Mucosa of descending colon (tissue), 3 donors: ENCODE measurements at places on chromosomes 16 and 17. TPM values are rescaled to one million over a fixed set of nuclear protein-coding genes. Genes with fewer than 3 reads are reported as not detected.

- no peak for DNase-seq
Observed at GRCh38 chr17:68148936-68149335, 98.9 kb upstream of the AMZ2 start.

DNA sequence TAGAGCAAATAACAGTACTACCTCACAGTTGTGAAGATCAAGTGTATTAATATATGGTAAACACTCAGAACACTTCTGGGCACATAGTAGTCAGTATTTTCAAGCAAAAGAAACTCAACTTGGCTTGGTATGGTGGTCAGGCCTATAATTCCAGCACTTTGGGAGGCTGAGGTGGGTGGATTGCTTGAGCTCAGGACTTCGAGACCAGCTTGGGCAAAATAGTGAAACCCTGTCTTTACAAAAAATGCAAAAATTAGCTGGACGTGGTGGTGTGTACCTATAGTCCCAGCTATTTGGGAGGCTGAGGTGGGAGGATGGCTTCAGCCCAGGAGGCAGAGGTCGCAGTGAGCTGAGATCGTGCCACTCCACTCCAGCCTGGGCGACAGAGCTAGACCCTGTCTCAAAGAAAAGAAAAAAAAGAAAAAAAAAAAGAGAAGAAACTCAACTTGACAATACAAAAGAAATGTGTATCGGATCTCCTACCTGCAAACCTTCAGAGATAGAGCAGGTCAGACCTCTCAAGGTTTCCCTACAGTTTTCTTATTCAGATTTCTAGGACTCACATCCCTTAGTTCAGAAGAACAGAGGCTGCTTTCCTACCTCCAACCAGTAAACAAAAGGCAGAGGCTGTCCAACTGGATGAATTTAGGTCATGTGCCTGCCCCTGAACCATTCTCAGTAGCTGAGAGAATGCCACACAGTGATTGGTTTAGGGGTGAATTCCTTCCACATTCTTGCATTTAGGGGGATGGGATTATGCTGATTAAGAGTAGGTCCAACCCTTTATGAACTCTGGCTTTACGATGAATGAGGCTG lies 1.7 kb upstream of the KPNA2 start:
- DNase-seq = no peak

DNA sequence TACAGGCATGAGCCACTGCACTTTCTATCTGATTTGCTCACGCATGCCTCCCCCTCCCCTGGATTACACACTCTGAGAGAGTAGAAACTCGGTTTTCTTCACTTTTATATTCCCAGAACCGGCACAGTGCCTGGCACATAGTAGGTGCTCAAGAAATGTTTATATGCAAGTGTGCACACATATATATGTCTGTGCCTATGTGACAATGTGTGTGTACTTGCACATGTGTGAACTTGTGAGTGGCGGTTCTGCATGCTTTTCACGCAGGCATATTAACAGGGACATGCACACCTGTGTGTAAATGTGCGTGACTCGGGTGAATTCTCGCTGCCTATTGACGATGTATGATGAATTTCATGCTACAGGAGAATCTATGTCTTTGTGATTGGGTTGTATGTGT lies 22.1 kb upstream of the IL21R start:
- no peak for DNase-seq

Gene KRTAP16-1
- total RNA-seq = not detected

Gene GPRC5C
- total RNA-seq = 62.2 TPM

DNA sequence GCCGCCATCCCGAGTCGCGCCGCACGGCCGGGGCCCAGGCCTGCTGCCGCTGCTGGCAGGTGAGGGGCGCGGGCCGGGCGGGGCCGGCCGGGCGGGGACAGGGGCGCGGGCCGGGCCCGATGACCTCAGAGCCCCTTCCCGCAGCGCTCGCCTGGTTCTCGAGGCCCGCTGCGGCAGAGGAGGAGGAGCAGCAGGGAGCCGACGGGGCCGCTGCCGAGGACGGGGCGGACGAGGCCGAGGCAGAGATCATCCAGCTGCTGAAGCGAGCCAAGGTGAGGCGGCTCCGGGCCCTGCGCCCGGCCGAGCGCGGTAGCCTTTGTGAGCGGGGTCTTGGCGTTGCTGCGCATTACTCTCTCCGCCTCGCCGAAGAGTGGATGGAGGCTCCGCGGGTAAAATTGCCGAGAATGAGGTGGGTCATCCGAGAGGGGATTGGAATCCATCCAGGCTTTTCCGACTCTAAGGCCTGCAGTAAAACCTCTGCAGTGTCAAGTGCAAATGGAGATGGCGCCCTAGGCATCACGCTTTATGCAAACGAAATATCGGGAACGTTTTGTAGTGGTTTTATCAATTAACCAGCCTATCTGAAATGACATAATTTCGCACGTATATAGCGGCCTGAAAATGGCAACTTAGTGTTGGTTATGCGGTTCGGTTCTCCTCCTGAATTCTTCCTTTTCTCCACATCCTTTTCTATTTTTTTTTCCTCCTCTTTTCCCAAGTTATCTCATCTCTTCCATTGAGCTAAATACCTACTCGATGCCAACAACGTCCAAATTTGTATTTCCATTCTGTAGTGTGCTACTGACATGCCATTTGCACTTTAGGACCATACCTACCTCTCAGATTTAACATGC lies 577 bp downstream of the TTC19 start:
- DNase-seq = peak; percentile 45

DNA sequence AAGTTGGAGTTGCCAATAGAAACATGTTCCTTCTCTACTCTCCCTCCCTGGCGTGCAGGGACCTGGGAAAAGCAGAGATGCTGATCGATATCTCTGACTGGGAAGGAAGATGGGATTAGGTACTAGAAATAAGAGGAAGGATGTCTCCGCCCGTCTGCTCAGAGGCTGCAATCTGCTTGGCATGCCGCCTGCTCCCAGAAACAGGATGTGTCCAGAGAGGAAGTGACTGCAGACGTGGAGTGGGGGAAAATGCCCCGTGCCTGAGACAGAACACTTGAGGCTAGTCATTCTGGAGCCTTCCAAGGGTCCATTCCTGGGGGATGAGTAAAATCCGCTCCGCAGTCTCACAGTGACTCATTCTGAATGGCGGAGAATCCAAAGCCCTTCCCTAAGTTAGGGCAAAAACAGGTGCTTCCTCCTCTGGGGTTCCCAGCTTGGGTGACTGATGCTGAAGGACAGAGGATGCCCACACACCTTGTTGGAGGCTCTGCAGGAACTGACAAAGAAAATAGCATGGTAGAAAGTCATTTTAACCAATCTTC lies 45.0 kb upstream of the SMURF2 start:
- DNase-seq = peak; percentile 92

GRCh38 chr17:58302919-58303585 lies 22.3 kb upstream of the MPO start:
- no peak for DNase-seq

Gene SLC35G6
- not detected for total RNA-seq

Gene TNFSF13
- total RNA-seq = 41.0 TPM

Gene MSLN
- 4.7 TPM for total RNA-seq

DNA sequence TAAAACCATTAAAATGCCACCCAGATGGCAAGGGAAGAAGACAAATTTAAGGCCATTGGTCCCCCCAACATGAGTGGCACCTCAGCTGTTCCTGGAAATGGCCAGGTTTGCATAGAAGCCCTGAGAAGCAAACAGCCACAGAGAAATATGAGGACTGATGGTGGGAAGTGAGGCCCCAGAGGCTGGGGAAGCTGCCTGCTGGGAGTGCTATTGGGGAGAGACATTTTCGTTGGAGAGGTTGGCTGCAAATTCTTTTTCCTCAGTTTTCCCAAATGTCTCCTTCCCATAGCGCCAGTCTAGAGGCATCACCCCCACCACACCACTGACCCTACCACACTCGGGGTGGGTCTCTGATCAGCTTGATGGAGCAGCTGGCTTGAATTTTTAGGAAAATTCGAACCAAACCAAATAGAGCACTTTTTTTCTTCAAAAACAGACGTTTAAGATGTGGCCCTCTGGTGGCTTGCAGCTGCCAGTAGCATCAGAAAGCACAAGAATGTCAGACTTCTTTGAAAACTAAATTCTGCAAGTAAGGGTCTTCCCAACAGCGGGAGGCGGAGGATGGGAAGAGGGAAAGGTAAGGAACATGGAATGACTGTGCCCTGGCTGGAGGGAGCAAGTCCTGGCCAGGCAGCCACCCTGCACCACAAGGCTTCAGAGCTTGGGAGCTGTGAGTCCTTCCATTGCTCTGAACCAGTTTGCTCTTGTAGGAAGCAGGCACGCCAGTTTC lies 13.2 kb upstream of the SLC12A3 start:
- peak; percentile 4 for DNase-seq

GRCh38 chr16:47136099-47136842 lies 7.5 kb downstream of the NETO2 start:
- DNase-seq = peak; percentile 39

Gene LGALS9B
- total RNA-seq = 14.3 TPM

DNA sequence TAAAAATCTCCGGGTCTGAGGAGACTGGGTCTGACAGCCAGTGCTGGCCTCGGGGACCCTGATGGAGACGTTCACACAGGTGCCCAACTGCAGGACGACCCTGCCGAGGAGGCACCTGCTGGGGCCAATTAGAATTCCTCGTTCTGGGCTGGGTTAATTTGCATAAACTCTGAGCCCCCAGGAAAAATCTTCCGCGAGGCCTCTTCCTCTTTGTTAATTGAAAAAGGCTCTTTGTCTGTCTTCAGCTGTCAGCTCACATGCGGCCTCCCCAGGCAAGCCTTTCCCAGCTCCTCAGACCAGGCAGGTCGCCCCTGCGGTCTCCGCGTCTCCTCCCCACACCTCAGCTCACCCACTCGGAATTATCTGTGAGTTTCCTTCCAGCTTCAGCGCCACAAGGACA lies 400.2 kb downstream of the SEC14L1 start:
- DNase-seq = no peak

Gene PHB1
- total RNA-seq = 216 TPM

Gene EIF1
- 566 TPM for total RNA-seq

GRCh38 chr17:78356101-78356713 lies 3.7 kb downstream of the SOCS3 start:
- DNase-seq = peak; percentile 59

GRCh38 chr17:45043813-45044540 lies 7.5 kb downstream of the DCAKD start:
- DNase-seq = no peak

- DNase-seq = no peak
Observed at GRCh38 chr16:84266451-84266850, 26.6 kb upstream of the KCNG4 start.
